ENCODE measurements at places on chromosomes 11 and 22.

DNA sequence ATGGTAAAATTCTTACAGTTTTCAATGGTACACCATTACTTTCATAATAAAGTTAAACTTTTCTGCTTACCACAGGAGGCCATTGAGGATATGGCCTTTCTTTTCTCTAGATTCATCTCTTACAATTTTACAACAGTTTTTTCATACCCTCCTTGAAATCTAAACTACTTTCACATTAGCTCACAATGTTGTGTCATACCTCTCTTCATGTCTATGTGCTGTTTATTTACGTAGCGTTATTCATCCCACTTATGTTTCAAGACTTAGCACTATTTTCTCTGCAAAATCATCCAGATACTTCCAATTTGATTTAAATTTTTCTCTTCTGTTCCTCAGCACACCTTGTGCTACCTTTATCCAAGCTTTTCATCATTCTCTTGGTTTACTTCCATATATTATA is 123.3 kb downstream of the METTL15 start:
- no peak for DNase-seq

DNA sequence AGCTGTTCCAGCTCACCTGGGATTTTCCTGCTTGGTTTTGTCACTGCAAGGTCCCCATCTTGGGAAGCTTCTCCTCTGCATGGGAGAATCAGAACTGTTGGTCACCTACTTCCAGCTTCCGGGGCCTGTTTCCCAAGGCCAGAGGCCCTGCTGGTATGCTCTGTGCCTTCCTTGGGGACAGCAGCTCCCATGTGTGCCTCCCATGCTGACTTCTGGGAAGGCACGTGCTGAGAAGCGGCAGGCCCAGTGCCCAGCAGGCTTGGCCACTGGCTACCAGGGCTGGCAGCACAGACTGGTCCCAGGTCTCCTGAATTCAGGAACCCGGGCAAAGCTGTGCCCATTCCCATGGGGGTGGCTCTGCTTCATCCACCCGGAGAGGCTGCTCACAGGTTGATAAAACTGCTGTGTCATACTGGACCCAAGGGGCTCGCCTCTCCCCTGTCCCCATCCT is 33.8 kb downstream of the MYEOV start:
- no peak for DNase-seq

GRCh38 chr11:128810784-128811514 is 56.1 kb downstream of the KCNJ1 start:
- DNase-seq = no peak

GRCh38 chr22:44380756-44381486 is 68.2 kb upstream of the SHISAL1 start:
- no peak for DNase-seq

- DNase-seq = no peak
Measured at GRCh38 chr11:65646958-65647701, 9.2 kb downstream of the SIPA1 start.

DNA sequence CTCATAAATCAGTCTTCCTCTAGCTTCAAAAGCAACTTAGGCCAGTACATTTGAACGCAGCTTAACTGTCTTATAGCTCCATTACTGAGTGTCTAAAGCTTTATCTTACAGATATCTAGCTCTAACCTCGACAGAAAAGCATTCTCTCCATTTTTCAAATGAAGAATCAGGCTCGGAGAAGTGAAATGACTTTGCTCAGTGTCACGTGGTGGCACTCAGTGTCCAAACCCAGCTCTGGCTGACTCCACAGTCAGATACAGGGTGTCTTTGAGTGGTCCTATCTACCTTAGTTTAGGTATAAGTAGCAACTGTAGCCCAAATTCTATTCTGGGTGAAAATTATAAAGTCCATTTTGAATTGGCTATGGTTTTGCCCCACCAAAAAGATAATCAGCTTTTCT is 38.7 kb upstream of the CHST1 start:
- no peak for DNase-seq

DNA sequence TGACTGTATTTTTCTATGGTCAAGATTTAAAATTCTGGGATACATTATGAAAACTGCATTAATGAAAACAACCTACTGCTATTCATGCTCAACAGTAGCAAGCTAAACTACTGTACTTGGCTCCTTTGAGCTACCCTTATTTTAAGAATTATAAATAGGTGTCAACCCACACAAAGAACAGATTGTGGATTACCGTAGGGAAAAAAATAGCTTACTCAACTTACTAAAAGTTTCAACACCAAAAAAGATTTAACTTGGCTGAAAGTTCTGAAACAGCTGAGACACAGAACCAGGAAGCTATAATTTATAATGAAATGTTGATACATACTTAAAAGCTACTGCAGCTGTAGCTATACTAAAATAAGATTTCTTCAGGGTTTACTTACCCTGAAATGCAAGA is 10.1 kb downstream of the LIN7C start:
- no peak for DNase-seq

DNA sequence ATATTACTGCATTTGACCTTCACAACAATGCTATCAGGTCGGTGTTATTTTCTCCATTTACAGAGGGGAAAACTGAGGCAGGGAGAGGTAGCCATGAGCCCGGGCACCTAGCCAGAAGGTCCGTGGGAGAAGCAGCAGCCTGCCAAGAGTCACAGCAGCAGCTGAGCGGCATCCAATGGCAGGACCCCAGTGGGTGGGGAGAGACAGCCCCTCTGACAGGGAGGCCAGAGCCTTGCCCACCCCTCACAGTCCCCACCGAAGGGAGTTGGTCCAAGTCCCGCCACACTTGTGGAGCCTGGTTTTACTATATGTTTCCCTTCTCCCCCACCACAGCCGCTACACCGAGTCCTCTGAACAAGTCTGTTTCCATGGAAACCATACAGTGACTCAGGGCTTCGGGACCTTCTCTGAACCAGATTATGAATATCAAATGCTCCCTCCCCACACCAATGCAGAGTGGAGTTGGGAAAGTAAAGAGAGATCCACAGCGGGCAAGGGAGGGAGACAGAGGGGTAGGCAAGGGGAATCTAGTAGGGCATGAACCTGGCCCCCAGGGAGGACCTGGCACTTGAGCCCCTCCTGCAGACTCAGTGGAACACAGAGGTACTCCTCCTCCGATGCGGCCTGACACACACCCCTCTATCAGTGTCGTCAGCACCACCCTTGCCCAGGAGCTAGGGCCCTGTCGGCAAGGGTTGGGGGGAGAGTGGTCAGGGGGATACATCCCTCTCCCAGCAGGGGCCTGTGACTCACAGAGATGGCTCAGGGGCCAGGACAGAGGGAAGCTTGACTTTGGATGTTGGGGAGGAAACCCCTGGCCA is 2.5 kb downstream of the CHST1 start:
- DNase-seq = no peak

- DNase-seq = no peak
Measured at GRCh38 chr11:126477535-126478305, 122.2 kb downstream of the ST3GAL4 start.

DNA sequence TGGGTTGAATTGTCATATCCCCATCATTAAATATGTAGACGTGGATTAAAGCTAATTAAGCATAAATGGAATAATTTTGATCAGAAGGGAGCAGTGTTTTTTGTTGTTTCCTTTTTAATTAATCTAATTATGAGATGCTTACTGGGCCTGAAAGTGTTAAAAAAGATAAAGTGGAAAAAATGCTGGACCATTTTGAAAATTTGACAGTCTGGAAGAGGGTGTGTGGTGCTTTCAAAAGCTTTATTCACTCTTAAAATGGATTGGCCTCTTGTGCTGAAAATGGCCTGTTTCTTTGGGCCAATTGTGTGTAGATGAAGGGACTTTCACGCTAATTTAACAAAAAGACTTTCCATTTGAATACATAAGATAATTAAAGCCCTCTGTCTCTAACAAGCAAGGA is 1.8 kb downstream of the TNRC6B start:
- no peak for DNase-seq

DNA sequence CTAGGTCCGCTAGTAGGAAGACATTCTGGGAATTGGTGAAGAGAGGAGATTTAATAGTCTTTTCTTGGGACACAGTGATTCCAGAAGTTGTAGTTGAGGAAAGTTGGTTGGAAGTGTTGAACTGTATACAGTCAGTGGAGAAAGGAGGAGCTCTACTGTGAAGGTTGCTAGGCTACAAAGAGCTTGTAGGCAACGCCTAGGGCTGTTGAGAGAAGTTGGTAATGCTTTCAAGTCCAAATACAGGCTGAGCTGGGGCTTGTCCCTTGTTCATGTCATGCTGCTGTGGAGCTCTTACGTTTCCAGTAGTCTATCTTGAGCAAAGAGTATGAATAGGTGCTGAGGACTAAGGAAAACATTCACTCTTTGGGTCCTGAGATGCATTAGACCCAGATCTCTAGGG is 1.1 kb downstream of the TBCEL start:
- DNase-seq = no peak

DNA sequence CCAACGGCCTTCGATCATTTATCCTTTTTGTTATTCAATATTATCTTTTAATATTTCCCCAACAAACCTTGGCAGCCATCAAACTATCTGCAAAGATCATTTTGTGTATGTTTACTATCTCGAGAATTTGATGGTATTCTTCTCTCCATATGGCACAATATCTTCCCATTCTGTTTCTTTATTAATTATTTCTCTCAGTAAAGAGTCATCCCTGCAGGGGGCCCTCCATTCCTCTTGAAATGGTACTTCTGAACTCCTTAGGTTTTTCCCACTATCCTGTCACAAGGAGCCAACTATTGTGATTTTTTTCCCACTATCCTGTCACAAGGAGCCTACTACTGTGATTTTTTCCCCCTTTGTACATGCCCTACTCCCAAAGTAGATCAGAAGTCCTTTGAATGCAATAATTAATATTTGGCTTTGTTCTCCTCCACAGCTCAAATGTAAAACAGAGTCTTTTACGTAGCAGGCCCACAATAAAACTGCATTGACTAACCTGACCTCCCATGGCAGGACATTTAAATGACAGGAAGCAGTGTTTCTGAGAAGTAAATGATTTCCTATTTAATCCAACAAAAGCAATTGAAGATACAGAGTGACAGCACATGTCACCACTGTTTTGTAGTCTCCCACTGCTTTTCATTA is 43.3 kb downstream of the PDGFD start:
- no peak for DNase-seq

DNA sequence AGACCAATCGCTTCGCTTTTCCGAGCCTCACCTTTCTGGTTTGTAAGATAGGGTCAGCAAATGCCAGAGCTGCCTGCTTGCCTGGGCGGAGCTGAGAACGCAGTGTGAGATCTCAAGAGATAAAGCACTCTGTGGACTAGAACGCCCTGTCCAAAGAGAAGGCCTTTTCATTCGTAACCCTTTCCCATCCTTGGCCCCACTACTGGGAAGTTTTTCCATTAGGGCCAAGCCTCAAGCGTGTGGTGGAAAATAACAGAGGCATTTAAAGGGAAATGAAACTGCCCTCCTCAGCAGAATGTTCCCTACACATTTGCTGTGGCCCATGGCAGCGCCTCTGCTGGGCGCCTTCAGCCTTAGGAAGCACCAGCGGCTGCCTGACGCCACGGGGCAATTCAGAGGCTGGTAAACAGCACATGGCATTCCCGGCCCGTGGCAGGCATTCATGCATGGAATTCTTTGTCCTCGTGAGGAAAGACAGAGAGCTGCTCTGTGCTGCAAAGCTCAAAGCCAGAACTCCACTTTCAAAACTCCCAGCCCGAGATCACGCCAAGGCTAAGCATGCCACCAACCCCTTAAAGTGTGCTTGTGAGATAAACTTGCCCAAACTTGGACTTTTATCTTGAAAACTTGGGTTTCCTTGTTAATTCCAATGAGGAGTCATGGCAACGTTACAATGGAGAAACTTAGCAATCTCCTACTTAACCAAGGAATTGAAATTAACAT is 38.1 kb downstream of the AHNAK start:
- DNase-seq = peak; percentile 68

DNA sequence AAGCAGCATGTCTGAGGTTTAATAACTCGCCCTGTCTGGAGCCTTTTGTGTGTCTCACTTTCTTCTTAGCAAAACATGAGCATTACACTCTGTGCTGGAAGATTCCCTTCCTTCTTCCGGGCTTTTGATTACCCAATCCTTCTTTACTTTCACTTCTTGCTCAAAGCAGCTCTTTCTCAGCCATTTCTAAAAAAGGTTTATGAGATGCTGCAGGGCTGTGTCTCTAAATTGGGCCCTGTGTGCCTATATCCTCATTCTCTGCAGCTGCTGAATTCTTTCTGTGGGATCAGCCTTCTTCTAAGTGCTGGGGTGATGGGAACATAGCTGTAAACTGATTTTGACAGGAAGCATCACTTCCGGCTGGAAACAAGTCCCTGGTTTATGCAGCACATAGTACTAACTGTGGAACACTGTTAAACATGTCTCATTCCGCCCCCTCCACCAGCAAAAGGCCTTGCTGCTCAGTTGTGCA is 71.8 kb downstream of the PIWIL4 start:
- DNase-seq = peak; percentile 79

- DNase-seq = no peak
Measured at GRCh38 chr22:26860301-26860700, 202.9 kb downstream of the MIAT start.

- DNase-seq = peak; percentile 58
Measured at GRCh38 chr11:47992959-47993820, 12.8 kb downstream of the PTPRJ start.

GRCh38 chr11:72697814-72698213 is 23.6 kb upstream of the PDE2A start:
- no peak for DNase-seq
